Urinary bladder (tissue), 4 donors: ENCODE measurements at places on chromosomes 4 and X.

DNA sequence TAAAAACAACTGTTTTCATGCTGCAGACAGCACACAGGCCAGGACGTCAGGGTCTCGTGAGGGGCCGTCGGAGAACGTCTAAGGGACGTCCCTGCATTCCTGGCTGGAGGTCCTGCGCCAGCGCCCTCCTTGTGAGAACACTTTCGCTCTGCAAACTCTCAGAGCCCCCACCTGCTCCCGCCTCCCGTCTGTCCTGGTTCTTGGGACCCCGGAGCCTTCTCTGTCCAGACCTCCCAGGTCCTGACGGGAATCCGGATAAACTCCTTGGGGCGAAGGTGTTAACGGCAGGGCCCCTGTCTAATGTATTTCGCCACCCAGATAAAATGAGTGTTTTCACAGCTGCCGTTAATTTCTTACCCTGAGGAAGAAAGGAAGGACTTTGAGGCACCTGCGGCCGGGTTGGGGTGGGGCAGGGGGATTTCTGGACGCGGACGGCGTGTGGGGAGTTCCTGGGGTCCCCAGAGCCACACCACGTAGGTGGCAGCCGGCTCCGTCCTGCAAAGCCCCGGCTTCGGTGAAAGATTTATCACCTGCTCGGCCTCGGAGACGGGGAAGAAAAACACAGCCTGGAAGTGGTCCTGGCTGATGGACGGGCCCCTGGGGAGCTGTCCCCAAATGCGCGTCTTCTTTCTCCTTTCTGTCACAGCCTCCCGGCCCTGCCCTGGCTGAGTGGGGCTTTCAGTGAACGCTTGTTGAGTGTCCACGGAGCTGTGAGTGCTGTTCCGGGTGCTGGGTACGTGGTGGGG lies 35.1 kb upstream of the PPP2R3B start:
- no peak for DNase-seq

- DNase-seq = no peak
Measured at GRCh38 chrX:6052111-6052745, 176.4 kb downstream of the NLGN4X start.

GRCh38 chr4:122045533-122045932 lies 93.7 kb upstream of the TRPC3 start:
- no peak for DNase-seq

DNA sequence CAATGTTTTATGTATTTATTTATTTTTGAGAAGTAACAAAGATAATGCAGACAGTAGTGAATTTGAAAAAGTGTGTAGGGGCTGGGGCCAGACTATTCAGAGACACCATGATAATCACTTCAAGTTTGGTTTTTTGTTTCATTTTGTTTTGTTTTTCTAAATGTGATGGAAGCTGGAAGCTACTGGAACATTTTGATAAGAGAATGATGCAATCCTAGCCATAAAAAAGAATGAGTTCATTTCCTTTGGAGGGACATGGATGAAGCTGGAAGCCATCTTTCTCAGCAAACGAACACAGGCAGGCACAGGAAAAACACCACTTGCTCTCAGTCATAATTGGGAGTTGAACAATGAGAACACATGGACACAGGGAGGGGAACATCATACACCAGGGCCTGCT lies 706.6 kb upstream of the EPHA5 start:
- no peak for DNase-seq

DNA sequence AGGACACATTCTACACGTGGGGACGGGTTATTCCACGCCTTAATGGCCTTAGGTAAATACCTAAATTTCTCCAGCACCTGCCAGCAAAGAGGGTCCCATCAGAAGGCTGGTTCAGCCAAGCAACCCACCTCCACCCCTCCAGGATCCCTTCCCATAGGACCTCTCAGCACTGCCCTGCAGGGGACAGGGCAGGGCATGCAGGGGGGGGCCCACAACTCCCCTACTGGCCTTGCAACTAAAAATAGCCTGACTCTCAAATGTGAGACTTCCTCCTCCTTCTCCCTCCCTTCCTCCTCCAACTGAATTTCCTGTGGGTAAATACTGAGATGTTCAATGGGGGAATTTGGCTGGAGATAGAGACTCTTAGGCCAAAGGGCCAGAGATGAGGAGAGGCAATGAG lies 6.3 kb downstream of the LAS1L start:
- DNase-seq = no peak

GRCh38 chr4:184747034-184747830 lies 13.3 kb upstream of the CENPU start:
- DNase-seq = no peak

DNA sequence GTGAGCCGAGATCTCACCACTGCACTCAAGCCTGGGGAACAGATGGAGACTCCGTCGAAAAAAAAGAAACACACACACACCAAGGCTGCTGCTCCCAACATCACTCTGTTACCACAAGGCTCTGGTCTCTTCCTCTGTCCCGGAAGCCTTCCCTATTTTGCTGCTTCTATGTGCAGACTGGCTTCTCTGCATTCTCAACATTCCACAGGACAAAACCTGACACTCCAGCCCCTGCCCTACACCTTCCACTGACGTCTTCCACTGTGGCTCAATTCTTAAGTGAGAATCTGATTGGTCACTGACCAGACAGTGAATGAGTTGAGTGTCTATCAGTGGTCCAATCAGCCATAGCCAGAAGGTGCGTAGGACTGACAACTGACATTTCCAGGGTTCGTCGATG lies 5.9 kb downstream of the ODAPH start:
- peak; percentile 18 for DNase-seq

GRCh38 chr4:129926936-129927335 lies 831.0 kb downstream of the C4orf33 start:
- no peak for DNase-seq

- no peak for DNase-seq
Measured at GRCh38 chrX:142068365-142068764, 136.7 kb downstream of the MAGEC2 start.

DNA sequence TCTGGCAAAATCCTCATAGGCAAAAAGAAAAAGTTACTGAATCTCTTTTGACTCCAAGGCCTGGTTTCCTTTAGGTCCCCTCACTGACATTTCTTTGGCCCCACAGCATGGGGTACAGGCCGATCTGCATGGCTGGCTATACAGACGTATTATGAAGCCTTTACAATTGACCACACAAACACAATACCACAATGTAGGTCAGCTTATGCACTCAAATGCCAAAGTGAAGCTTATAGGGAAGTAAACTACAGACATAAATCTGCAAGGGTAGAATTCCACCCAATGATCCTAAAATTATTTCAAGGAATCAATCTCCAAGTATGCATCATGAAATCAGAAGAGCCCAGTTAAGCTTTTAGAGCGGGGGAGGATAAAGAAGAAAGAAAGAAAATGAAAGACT lies 20.7 kb downstream of the STX18 start:
- no peak for DNase-seq

GRCh38 chrX:130296743-130297142 lies 28.0 kb upstream of the ZNF280C start:
- no peak for DNase-seq

GRCh38 chr4:159366966-159367780 lies 264.3 kb downstream of the RAPGEF2 start:
- no peak for DNase-seq

- no peak for DNase-seq
Measured at GRCh38 chr4:110897784-110898183, 274.9 kb upstream of the PITX2 start.

- DNase-seq = no peak
Measured at GRCh38 chr4:6608758-6609414, 31.6 kb upstream of the MRFAP1 start.

DNA sequence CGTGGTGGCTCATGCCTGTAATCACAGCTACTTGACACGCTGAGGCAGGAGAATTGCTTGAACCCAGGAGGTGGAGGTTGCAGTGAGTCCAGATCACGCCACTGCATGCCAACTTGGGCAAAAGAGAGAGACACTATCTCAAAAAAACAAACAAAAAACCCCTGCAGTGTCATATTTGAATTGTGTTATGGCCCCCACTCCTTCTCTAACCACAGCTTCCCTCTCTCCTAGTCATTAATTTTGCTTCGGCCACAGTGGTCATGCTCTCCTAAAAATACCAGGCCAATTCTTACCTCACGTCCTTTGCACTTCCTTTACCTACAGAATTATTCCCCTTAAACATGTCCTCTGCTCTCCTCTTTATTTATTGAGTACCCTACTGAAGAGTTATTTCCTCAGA lies 206.1 kb downstream of the PPP3CA start:
- DNase-seq = no peak

- no peak for DNase-seq
Measured at GRCh38 chr4:147707892-147708672, 23.8 kb upstream of the ARHGAP10 start.

GRCh38 chrX:8310409-8310808 lies 139.3 kb upstream of the VCX2 start:
- DNase-seq = no peak

GRCh38 chr4:146846882-146847281 lies 98.8 kb downstream of the TTC29 start:
- DNase-seq = no peak

GRCh38 chrX:27863809-27864208 lies 56.0 kb downstream of the MAGEB10 start:
- no peak for DNase-seq

GRCh38 chr4:138977524-138977923 lies 38.1 kb upstream of the NOCT start:
- DNase-seq = no peak

DNA sequence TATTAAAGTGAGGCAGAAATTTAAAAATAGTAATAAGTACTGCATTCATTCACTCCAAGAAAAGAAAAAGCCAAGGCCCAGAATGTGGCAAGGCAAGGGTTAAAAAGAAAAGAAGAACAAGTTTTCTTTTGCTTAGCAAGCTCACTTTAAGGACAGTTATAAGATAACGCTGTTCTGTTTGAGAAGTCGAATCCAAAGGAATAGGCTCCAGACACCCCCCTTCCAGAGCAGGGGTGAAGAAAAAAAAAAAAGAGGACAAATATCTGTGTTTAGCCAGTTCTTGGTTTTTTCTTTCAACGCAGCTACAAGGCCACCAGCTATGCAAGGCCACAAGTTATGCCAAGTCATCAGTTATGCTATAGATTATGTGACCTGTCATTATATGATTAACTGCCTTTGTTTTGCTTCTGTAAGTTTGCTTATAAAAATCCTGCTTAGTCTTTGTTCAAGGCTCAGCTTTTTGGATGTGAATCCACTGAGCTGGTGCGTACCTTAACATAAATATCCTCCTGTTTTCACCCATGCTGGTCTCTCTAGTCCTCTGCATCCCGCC lies 1.4 kb downstream of the GRK4 start:
- DNase-seq = no peak

DNA sequence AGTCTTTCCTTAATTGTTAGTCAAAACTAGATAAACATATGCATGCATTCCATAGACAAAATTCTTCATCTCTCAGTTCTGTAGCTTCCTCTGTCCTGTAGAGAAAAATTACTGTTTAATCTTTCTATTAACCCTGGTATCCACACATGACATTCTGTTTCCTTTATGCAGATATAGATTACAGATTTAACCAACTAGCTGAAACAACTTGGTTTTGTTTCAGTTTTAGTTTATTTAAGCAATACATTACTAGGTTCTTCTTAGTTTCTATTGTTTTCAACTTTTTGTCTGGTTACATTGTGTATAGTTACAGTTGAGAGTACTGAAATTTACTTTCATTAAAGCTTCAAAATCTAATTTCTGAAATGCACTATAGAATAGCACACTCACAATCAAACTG lies 933.9 kb upstream of the EPHA5 start:
- DNase-seq = no peak

DNA sequence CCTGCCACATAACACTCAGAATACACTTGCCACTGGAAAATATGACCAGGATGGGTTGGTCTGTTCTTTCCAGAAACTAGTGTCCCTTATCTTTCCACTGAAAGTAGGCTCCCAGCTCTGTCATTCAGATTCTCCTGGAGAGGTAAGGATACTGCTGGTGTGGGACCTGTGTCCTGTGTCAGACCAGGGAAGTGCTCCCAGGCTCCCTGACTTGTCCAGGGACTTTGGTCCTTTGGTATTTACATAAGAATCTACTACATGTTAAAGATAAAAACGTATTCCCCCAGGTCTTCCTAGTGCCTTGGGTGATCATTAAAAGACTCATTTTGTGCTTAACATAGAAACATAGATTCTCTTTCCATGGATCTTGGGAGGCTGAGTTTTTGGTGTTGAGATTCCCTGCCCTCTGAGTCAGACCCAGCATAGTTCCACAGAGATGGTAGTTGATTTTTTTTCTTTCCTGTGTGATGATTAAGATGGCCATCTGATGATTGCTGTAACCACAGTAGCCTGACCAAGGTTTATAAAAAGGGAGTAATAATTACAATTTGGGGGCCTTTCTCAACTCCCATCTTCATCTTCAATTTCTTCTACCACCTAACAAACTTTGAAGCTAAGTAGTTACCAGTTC lies 159.8 kb upstream of the JADE1 start:
- no peak for DNase-seq

GRCh38 chr4:75584067-75584466 lies 28.2 kb downstream of the ODAPH start:
- no peak for DNase-seq

- no peak for DNase-seq
Measured at GRCh38 chrX:56791456-56791855, 62.4 kb downstream of the NBDY start.

GRCh38 chr4:173766171-173766600 lies 236.2 kb upstream of the HAND2 start:
- peak; percentile 47 for DNase-seq

GRCh38 chr4:127604949-127605709 lies 27.6 kb upstream of the INTU start:
- no peak for DNase-seq

DNA sequence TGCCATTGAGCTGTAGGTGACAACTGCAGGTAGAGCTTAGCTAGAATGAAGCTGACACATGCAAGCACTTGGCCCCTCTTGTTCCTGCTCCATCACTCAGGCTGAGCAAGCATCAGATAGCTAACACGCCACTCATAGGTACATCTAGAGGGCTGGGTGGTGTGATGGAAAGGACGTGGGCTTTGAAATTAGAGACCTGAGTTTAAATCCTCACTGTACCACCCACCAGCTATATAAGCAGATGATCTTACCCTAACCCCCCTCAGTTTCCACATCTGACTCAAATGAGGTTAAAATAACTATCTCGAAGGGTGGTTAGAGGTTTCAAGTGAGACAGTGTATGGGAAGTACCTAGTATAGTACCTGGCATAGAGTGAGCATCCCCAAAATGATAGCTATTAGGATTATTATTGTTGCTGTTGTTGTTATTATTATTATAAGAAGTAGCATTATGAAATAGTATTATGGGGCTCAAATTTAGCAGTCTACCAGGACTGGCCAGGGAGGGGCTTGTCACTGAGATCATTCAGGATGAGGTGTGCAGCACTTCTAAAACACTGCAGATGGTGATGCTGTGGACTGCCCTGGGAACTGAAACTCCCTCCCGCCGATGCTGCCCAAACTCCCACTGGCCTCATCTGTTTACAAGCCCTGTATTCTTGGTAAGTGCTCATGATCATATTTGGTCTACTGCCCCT lies 59.0 kb downstream of the REELD1 start:
- DNase-seq = no peak
